ENCODE measurements at places on chromosomes 2 and 18.
A peak's percentile ranks its signal among the peaks of the same experiment; 100 is the strongest.

DNA sequence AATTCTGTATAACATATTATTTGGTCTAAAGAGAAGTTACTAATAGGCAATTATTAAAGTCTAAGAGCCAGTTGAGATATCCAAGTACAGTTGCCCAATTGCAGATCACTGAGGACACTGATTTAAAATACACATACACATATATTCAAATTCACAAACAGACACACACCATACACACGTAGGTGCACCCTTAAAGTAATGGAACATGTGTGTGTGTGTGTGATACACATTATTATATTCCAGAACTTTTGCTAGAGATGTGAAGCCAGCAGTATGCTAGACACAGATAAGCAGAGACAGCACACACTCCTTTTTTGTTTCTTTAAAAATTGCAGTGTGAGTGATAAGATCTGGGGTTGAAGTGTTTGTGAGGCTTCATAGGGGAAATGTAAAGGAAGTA is 292.5 kb downstream of the CNTNAP5 start:
- DNase-seq: no peak

DNA sequence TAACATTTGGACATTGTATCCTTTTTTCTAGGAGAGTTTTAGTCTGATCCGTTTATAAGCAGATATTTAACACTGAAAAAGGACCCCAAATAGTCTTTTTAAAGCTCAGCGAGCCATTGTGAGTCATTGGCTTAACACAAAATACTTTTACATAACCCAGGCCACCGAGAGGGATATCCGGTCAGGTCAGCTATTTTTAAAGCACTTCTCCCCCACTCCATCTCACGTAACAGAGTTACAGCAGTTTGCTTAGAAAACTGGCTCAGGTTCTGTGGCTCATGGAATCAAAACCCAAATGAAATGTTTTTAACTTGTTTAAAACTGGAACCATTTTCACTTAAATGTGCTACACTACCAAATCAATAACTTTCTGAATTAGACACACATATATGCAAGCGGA is 23.9 kb downstream of the COL4A3 start:
- DNase-seq: no peak

- DNase-seq: no peak
These were observed 25.0 kb upstream of the PHLPP1 start for GRCh38 chr18:62690236-62690815.

GRCh38 chr2:99152199-99152895 is 2.4 kb downstream of the TSGA10 start:
- DNase-seq: no peak

GRCh38 chr2:219020604-219021365 is 20.5 kb downstream of the CFAP65 start:
- DNase-seq: no peak

GRCh38 chr2:69436596-69436937 is 668 bp downstream of the NFU1 start:
- DNase-seq: peak; percentile 33

DNA sequence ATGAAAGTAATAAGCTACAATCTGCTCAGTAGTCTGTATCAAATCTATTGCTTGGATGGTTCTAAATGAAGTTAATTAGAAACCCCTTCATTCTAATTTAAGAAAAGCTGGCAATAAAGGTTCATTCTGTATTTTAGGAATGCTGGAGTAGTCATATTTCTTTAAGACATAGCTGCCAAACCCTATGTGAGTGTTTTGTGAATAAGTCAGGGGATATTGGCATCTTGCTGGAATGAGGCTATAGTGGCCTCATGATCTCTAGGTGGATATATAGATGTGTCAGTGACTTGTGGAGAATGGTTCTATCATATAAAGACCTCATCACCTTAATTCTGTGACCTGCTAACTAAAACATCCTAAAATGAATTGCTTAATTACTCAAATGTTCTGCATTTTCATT is 196.3 kb downstream of the PDE1A start:
- no peak for DNase-seq

DNA sequence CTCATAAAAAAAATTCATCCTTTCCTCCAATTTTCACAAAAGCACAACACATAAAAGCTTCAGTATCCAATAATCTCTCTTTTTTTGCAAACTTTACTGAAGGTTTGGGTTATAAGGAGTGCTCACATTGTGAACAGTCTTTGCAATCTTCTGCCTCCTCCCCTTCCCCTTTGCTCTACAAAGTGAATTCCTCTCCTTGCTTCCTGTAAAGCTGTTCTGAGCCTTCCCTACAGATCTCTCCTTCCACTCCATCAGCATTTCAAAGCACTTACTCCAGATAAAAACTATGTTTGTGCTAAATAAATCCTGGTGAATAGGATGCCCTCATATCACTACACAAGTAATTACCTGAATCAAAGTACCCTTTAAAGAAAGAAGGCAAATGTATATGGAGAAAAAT is 4.6 kb upstream of the PDK1 start:
- DNase-seq: no peak

- DNase-seq: peak; percentile 91
These were observed 583.4 kb downstream of the NRXN1 start for GRCh38 chr2:50448556-50448955.

DNA sequence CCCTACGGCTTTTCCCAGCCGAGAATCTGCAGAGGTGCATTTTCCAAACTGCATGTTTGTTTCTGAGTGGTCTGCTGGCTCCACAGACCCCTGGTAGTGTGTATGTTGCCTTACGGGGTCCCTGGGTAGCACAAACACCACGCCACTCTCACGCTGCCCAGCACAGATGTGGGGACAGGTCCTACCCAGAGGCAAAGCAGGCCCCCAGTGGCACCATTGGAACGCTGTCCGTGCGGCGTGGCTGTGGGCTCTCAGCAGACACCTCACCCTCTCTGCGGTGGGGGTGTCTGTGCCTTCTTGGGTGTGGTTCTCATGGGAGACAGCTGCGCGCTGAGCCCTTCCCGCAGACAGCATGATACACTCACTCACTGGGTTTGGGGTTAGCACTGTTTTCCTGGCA is 137.4 kb downstream of the NFATC1 start:
- DNase-seq: no peak

GRCh38 chr2:112046231-112046630 is 8.8 kb upstream of the TMEM87B start:
- no peak for DNase-seq

DNA sequence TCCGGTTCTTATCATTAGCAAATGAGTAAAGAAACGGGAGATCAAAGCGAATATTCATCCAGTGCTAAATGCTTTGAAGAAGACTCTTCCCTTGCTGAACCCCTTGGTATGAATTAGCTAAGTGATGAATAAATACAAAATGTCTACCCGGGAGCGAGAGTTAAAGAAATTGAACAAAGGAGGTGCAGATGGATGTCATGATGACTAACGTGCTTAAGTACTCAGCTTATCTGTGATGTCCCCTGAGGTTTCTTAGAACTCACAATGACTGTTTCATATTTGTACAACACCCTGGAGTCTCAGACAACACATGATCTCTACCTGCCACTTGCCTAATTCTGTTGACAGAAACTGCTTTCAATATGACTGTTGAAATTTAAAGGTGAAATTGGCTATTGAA is 148.5 kb downstream of the TMEM200C start:
- peak; percentile 21 for DNase-seq

- peak; percentile 97 for DNase-seq
These were observed 308.7 kb downstream of the CBLN2 start for GRCh38 chr18:72235422-72235821.

GRCh38 chr2:140108706-140109475 is 1328.7 kb upstream of the NXPH2 start:
- no peak for DNase-seq

GRCh38 chr2:150271952-150272802 is 215.3 kb downstream of the RND3 start:
- no peak for DNase-seq

DNA sequence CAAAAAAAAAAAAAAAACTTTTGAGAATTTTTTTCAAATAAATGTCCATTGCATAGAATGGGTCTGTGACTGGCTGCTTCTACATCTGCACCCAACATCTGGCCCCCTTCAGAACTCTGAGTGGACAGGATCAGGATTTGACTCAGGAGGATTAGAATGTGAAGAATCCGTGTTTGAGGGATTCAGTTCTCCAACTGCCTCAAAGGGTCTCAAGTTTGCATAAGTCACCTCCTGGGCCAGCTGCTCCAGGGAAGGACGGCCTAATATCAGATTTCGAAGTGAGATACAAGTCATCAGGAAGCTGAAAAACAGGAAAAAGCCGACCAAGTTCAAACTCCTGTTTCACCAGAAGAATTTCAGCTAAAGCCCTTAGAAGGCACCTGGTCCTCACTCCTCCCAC is 10.9 kb downstream of the MAT2A start:
- DNase-seq: no peak

- no peak for DNase-seq
These were observed 410.5 kb upstream of the CNTNAP5 start for GRCh38 chr2:123614596-123614995.

DNA sequence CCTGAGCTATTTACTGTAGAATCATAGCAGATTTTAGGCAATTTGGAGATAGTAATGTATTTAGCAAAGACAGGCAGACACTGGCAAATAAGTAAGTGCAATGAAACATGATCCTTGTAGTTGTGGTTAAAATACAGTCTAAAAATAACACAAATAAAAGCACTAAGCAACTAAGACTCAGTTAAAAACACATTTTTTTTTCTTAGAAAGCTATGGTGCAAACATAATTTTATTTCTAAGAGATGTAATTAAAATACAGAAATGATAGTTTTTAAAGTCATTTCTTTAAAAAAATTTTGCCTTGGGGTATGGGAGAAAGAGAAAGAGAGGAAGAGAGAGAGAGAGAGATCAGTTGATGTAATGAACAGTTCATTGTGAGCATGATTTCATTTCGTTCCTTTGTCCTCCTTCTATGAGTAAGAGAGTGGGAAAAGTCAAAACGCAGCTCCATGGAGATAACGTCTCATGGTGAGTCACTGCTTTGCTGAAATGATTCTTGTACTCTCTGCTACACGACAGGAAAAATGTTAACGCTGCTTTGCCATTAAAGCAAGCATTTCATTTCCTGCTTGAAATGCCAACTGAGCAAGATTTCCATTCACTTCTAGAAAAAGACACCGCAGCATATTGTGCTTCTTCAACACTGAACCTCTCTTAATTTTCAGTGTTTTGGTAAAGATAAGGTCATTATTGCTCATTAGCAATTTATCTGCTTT is 61.3 kb upstream of the PGAP1 start:
- DNase-seq: peak; percentile 71

DNA sequence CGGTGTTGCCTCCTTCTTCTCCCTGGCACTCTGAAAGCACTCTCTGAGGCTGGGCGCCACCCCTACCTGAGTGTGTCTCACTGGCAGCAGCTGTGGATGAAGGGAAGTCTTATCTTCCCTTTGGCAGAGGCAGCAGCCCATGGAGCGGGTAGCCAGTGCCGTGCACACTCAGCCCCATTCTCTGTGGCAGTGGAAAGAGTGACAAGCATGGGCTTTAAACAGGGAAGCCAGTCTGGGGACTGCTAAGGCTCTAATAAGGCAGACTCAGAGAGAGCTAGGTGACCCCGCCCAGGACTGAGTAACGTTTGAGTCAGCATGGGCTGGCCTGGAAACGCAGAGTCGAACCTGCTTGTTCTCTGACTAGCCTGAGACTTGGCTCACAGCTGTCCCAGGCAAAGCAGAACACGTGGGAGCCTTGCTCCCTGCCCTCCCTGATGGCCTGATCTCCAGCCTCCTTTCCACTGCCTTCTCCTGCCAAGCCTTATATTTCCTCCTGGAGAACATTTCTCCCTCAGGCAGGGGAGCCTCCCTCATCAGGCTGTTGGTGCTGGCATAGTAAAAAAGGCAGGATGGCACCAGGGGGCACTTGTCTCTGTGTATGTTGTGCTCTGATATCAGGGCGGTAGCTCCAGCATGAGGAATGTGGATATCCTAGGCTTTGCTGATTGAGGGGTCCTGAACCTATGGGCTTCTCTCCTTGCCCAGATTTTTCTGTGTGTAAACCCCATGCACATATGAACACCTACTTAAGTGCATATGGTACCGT is 93.9 kb upstream of the LGALSL start:
- no peak for DNase-seq

GRCh38 chr2:43221763-43222474 is 4.5 kb downstream of the ZFP36L2 start:
- DNase-seq: peak; percentile 7

GRCh38 chr18:41444943-41445342 is 510.1 kb upstream of the PIK3C3 start:
- no peak for DNase-seq

DNA sequence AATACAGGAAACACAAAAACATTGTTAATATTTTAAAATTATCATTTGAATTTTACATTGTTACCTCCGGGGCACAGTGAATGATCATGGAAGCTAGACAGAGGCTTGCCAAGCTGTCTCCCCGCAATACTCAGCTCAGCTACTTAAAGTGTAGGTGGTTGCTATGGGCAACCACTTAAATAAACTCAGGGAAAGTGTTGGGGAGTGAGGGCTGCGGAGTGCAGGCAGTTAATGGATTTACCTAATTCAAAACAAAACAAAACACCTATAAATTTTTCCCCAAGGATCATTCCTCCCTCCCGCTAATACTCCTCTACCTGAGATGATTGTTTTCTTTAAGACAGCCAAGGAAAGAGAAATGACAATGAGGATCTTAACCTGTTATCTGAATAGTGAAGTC is 349.5 kb downstream of the TGIF1 start:
- DNase-seq: no peak

DNA sequence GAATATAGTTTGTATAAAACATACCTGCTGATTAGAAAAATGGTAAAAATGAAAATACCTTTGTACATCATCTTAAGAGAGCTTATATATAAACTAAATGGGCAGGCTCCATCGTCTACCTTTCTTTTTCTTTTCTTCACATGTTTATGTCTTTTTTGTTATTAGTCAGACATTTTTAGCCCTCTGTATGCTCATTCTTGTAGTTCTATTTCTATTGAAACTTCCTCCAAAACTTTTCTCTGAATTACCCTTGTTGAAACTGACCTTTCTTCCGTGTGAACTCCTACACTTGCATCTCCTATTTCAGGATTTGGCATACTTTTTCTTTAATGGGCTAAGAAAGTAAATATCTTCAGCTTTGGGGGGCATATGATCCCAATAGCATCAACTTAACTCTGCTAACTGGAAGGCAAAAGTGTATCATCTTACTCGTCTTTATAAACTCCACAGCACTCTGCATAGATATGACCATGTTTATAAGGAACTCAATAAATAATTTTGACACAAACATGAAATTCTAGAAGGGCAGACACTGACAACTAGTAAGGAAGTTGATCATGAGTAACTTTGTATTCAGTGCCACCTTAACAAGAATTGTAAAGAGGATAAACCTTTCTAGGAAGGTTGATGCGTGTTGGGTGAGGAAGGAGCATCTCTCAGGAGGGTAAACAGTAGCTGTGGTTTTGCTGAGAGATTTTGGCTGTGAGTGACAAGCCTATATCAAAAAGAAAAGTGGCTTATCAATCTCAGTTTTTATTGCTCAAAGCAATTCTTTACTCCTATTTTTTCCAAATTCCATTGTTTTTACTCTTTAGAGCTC is 127.6 kb downstream of the PIK3C3 start:
- no peak for DNase-seq

GRCh38 chr2:61769093-61769675 is 84.7 kb downstream of the FAM161A start:
- no peak for DNase-seq

GRCh38 chr2:156380117-156380645 is 47.7 kb upstream of the NR4A2 start:
- no peak for DNase-seq

- no peak for DNase-seq
These were observed 18.8 kb downstream of the ZEB2 start for GRCh38 chr2:144501118-144501517.

- no peak for DNase-seq
These were observed 106.4 kb downstream of the POLR1A start for GRCh38 chr2:85999061-85999831.

GRCh38 chr2:109638795-109639194 is 24.6 kb downstream of the SOWAHC start:
- no peak for DNase-seq

GRCh38 chr18:46265196-46266156 is 161.3 kb downstream of the HAUS1 start:
- no peak for DNase-seq
